ENCODE measurements at places on chromosomes 12 and 14. TPM values are rescaled to one million over a fixed set of nuclear protein-coding genes. Genes with fewer than 3 reads are reported as not detected.

DNA sequence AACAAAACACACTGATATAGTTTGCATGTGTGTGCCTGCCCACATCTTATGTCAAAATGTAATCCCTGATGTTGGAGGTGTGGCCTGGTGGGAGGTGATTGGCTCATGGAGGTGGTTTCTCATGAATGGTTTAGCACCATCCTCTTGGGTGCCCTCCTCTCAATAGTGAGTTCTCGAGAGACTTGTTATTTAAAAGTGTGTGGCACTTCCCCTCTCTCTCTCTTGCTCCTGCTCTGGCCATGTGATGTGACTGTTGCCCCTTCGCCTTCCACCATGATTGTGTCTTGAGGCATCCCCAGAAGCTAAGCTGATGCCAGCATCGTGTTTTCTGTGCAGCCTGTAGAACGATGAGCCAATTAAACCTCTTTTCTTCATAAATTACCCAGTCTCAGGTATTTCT is 454.1 kb upstream of the DCN start:
- no peak for DNase-seq
- no peaks in the 10 kb centered on the region for H3K4me1 ChIP-seq
- H3K36me3 ChIP-seq: no peaks in the 10 kb centered on the region
- H3K4me3 ChIP-seq: no peak overlapping the region
- H3K27ac ChIP-seq: no peak overlapping the region

GRCh38 chr14:96752125-96752524 is 45.1 kb upstream of the VRK1 start:
- H3K27ac ChIP-seq: no peak overlapping the region
- H3K4me1 ChIP-seq: no peaks in the 10 kb centered on the region
- peaks cover 2% of the 10 kb centered on the region for H3K27me3 ChIP-seq
- no peak overlapping the region for H3K4me3 ChIP-seq
- no peaks in the 10 kb centered on the region for H3K36me3 ChIP-seq

A2M gene
- total RNA-seq: 1,731 TPM

SPTB gene
- total RNA-seq: 332 TPM
